ENCODE measurements at places on chromosomes 1 and 21.

- DNase-seq, result no peak
Measured at GRCh38 chr1:54837002-54837853, 36.1 kb upstream of the TTC22 start.

- no peak for DNase-seq
Measured at GRCh38 chr1:63628607-63629006, 35.4 kb downstream of the PGM1 start.

GRCh38 chr1:42145764-42146625 lies 7.2 kb upstream of the GUCA2B start:
- DNase-seq, result no peak

DNA sequence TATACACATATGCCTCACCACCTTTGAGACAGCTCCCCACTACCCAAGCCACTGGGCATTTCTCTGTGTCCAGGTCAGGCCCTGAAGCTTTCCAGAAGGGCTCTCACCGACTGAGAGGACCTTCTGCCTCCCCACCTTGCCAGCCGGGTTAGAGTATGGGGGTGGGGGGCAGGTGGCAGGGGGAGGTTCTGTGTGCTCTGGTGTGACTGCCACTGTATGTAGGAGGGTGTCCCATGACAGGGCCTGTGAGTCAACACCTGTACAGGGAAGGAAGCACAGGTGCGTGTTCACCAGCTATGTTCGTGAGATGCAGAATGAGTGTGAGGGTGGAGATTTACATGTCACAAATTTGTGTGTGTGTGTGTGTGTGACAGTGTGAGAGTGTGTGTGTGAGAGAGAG lies 7.0 kb downstream of the AHDC1 start:
- DNase-seq, result no peak

DNA sequence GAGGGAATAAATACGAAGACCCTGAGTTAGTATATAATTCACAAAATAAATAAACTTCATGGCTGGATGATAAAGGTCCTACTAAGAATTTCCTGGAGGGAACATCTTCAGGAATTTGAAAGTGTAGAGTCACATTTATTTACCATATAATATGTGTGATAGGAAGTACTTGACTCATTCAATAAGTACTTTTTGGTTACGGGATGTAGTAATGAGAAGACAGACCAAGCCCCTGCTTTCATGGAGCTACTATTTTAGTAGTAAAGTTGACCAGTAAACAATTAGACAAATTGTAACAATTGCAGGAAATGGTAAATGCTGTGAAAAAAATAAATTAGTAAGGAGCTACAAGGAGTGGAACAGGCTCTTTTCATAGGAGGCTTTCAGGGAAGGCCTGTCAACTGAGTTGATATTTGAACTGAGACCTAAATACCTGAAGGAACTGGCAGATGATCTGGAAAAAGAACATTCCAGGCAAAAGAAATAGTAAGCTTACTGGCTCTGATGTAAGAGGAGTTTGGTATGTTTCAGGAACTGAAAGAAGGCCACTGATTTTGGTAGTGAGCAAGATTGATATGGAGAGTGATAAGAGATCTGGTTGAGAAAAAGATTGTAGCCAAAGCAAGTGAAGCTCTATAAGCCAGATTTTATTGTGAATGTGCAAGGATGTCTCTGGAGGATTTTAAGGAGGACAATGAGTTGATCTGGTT lies 36.2 kb downstream of the CAMSAP2 start:
- DNase-seq, result no peak

DNA sequence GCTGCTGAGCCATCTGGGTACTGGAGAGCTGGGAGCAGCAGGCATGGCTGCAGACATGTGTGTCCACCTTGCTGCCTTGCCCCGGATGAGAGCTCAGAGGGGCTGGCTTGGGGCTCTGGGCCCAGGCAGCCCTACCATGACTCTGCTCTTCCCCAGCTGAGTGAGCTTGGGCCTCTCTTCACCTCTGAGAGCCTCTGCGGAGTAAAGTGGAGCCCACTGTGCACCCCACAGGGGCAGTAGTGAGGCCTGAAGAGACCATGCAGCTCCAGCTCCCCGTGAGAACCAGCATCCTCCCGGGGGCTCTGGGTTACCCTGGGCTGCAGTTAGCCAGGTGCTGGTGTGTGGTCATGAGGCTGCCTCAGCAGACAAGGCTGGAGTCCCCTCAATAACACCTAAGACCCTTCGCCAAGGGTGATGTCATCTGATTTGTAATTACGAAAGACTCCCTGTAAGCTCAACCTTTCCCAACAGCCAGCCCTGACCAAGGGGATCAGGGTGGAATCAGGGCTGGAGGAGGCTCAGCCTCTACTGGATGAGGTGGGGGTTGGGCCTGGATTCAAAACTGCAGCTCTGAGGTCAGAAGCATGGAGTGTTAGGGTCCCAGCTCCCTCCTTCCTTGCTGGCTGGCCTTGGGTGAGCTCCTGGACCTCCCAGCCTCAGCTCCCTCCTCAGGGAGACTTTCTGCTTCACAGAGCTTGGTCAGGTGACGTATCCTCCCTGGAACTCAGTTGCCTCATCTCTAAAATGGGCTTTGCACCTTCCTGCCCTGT lies 308.0 kb downstream of the MATN1 start:
- DNase-seq, result no peak

DNA sequence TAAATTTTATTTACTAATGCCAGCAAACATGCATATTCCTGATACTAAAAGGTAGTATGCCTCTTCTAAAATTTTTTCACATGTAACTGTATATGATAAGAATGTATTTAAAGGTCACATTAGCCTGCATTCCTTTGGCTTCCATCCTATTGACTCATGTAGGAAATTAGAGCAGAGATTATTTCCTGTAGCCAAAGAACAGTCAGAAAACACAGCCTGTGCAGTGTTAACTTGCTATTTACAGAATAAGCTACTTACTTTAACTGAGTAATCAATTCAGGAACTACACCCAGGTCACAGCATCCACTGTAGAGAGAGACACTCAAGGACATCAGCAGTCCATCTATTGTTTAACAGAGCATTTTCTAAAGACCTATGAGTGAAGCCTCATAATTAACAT lies 154.5 kb upstream of the ADGRL4 start:
- no peak for DNase-seq

DNA sequence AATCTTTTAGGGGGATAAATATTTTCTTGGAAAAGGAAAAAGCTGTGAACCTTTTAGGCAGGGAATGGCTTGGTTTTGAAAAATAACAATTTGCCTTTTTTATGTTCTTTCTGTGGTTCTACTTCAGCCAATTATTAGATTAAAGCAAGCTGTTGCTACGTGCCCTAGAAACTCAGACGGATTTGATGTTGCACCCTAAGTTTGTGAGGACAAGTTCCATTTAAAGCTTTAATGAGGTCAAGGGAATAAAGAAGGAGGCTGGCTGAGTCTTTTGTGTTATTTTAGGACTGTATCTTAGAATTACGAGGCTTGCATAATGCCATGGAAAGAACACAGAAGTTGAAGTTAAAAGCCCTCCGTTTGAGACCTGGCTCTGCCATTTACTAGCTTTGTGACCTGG lies 216.9 kb downstream of the NUF2 start:
- no peak for DNase-seq

GRCh38 chr1:30111431-30111830 lies 612.0 kb downstream of the MATN1 start:
- no peak for DNase-seq

DNA sequence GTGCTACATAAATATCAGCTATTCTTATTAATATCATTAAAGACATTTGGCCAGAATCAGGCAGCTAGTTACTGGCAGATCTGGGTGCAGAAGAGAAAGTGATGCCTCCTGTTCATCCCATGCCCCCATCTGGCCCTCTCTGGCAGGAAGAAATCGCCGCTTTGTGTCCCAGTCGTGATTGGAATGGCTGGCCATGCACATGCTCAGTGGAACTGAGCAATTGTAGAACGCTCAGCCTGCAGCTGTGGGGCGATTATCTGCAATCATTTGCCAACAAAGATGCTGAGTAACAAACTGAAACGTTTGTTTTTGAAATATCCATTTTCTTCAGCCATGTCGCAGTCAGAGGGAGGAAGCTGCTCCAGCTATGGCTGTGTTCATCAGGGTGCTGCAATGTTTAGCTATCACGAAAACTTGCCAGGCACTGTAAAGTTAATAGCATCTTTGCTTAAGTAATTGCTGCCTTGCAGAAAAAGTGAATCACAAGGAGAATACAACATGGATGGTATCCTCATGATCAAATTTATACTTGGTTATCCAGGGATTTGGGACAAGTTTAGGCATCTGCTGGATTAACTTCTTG lies 36.5 kb downstream of the NGF start:
- no peak for DNase-seq

GRCh38 chr21:46205766-46206162 lies 21.5 kb upstream of the SPATC1L start:
- DNase-seq, result no peak

DNA sequence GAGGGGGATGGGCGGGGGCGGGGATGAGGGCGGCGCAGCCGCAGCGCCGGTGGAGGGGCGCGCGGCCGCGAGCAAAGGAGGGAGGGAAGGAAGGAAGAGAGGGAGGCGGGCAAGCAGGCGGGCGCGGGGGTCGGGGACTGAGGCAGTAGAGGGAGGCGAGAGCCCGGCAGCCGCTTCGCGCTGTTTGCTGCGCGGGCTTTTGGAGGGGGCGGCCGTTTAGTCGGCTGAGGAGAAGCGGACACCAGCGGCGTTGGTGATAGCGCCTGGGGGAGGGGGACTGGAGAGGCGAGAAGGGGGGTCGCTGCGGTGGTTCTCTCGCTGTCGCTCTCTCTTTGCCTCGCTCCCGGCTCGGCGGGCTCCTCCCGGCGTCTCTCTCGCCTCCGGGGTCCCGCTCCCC lies at the start of gene HS2ST1:
TSS of gene HS2ST1 (plus strand) at position 35 of the 397 bp plus-strand sequence.
- DNase-seq, result no peak

DNA sequence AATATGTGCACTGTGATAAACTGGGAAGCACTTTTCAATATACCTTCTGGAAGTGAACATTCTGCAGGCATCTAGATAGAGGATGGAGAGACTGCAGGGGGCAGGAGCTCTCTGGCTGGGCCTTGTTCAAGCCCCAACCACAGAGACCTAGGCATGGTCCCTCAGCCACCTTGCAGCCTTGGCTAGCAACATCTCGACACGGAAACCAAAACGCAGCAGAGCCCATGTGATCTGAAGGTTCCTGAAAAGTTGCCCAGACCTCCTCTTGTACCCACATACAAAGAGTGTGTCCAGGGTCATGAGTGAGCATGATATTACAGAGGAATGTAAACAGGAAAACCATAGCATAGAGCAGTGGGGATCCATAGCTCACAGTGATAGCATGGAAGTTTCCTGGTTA lies 33.1 kb upstream of the SAMD11 start:
- DNase-seq, result no peak

- DNase-seq, result no peak
Measured at GRCh38 chr1:91806181-91806768, 79.7 kb downstream of the TGFBR3 start.

DNA sequence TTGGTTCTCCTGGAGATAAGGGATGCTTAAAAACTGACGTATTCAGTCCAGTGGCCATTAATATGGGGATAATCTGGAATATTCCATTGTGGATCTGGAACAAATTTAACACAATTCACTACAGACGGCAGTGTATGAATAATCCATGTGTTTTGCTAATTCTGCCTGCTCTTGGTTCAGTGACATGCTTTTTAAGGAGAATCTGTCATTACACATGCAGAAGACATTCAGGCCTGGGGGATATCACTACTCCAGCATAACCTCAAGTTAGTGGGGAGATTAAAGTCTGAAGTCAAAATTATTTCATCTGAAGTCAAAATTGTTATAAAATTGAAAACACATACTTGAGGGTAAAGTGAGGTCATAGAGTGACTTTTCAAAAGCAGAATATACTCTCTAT lies 789.3 kb downstream of the USP25 start:
- DNase-seq, result no peak

DNA sequence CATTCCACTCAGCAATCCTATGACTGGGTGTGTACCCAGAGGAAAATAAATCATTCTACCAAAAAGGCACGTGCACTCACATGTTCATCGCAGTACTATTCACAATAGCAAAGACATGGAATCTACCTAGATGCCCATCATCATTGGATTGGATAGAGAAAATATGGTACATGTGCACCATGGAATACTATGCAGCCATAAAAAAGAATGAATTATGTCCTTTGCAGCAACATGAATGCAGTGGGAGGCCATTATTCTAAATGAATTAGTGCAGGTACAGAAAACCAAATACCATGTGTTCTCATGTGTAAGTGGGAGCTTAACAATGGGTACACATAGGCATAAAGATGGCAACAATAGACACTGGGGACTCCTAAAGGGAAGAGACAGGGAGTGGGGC lies 39.9 kb upstream of the SLC35F3 start:
- DNase-seq, result no peak

- no peak for DNase-seq
Measured at GRCh38 chr1:187294421-187295201, 465.9 kb downstream of the PLA2G4A start.

- no peak for DNase-seq
Measured at GRCh38 chr1:119308130-119308700, 60.4 kb upstream of the HAO2 start.

DNA sequence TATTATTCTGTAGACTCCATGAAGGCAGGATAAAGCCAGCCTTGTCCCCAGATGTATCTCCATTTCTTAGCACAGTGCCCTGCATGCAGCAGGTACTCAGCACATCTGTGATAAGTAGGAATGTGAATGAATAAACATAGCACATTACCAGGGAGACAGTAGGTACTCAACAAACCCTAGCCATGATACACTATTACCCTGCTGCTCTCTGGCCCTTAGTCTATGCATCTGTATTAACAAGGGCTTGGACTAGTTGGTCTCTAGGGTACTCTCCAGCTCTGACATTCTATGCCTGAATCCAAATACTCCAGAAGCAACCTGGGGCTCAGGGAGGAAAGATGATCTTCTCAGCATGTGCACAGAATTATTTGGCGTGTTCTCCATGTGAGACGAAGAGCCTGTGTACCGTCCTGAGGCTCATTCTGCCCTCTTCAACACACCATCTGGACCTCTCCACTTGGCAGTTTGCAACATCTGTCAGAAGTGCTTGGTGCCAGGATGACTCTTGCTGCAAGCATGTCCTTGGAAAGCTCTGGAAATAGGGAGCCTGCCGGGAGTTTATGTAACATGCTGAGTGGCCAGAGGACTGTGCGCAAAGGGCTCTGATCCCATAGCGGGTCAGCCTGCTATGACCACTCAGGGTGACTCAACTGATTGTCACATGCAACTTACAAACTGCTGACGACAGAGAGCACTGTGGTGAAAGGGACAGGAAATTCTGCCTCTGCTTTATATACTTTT lies 228.2 kb upstream of the USP24 start:
- no peak for DNase-seq

DNA sequence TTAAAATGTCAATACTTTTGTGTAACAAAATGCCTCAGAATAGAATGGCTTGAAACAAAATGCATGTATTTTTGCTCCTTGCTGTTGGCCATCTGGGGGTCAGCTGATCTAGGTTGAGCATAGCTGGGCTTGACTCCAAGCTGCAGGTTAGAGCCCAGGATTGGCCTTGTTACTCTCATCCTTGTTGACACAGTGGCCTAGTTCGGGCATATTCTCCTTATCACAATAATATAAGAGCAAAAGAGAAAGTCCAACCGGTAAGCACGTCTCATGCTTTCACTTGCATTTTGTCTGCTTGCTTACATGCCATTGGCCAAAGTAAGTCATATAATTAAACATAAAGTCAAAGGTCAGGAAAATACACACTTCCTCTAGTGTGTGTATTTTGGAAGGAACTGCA lies 456.2 kb downstream of the KCNT2 start:
- DNase-seq, result no peak
